ENCODE measurements at places on chromosomes 1 and 21. TPM values are rescaled to one million over a fixed set of nuclear protein-coding genes. Genes with fewer than 3 reads are reported as not detected.

GRCh38 chr1:157384258-157384657 is 168.1 kb downstream of the FCRL5 start:
- H3K27me3 ChIP-seq = no peaks in the 10 kb centered on the region
- no peaks in the 10 kb centered on the region for H3K36me3 ChIP-seq
- no peak overlapping the region for H3K4me3 ChIP-seq

The SUSD4 gene
- 0.32 TPM for total RNA-seq

DNA sequence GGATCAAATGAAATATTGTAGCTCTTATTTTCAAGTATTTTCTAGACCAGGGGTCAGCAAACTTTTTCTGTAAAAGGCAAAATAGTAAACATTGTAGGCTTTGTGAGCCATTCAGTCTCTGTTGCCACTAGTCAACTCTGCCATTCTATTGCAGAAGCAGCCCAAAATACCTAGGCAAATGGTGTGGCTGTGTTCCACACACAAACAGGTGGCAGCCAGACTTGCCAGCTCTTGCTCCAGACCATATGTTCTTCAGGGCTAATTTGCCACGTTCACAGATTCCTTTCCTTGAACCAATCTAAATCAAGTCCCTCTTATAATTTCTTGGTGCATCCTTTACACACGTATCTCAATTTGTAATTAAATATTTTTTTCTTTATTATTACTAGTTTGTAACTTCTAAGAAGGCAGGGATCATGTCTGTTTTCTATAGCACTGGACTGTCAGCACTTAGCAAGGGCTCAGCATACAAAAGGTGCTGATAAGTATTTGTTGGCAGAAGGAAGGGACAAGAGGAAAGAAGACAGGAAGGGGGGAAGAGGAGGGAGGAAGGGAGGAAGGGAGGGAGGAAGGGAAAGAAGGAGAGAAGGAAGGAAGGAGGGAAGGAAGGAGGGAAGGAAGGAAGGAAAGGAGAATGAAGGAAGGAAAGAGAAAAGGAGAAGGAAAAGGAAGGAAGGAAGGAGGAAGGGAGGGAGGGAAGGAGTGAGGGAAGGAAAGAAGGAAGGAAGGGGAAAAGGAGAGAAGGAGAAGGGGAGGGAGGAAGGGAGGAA is 106.5 kb upstream of the EDEM3 start:
- no peaks in the 10 kb centered on the region for H3K4me1 ChIP-seq
- no peaks in the 10 kb centered on the region for H3K36me3 ChIP-seq
- peak; percentile 37 for DNase-seq

The DCDC2B gene
- total RNA-seq = not detected

GRCh38 chr1:51644020-51644419 is 27.1 kb downstream of the OSBPL9 start:
- H3K4me1 ChIP-seq = peaks cover 14% of the 10 kb centered on the region
- no peaks in the 10 kb centered on the region for H3K27me3 ChIP-seq
- peak overlapping the region; percentile 75 for H3K27ac ChIP-seq
- no peaks in the 10 kb centered on the region for H3K36me3 ChIP-seq

- no peak overlapping the region for H3K4me3 ChIP-seq
- H3K27me3 ChIP-seq = no peaks in the 10 kb centered on the region
- H3K36me3 ChIP-seq = no peaks in the 10 kb centered on the region
- DNase-seq = no peak
- no peaks in the 10 kb centered on the region for H3K4me1 ChIP-seq
Measured at GRCh38 chr1:12798911-12799310, 7.7 kb downstream of the PRAMEF1 start.

GRCh38 chr1:39729030-39729429 is 9.7 kb upstream of the PPIE start:
- no peaks in the 10 kb centered on the region for H3K36me3 ChIP-seq
- no peaks in the 10 kb centered on the region for H3K4me1 ChIP-seq
- H3K27me3 ChIP-seq = peaks cover 97% of the 10 kb centered on the region
- no peak for DNase-seq
- H3K4me3 ChIP-seq = no peak overlapping the region
- no peak overlapping the region for H3K27ac ChIP-seq

- no peak for DNase-seq
- no peak overlapping the region for H3K27ac ChIP-seq
- no peaks in the 10 kb centered on the region for H3K4me1 ChIP-seq
- no peaks in the 10 kb centered on the region for H3K36me3 ChIP-seq
- H3K4me3 ChIP-seq = no peak overlapping the region
- no peaks in the 10 kb centered on the region for H3K27me3 ChIP-seq
Measured at GRCh38 chr1:217876896-217877295, 245.8 kb downstream of the SPATA17 start.

GRCh38 chr1:193927550-193927949 is 741.1 kb upstream of the B3GALT2 start:
- H3K27ac ChIP-seq = no peak overlapping the region
- no peak overlapping the region for H3K4me3 ChIP-seq
- no peaks in the 10 kb centered on the region for H3K4me1 ChIP-seq
- H3K27me3 ChIP-seq = no peaks in the 10 kb centered on the region
- DNase-seq = no peak

- no peaks in the 10 kb centered on the region for H3K36me3 ChIP-seq
- no peak overlapping the region for H3K4me3 ChIP-seq
- no peaks in the 10 kb centered on the region for H3K27me3 ChIP-seq
- DNase-seq = no peak
Measured at GRCh38 chr21:34974162-34974981, 74.7 kb downstream of the RUNX1 start.

DNA sequence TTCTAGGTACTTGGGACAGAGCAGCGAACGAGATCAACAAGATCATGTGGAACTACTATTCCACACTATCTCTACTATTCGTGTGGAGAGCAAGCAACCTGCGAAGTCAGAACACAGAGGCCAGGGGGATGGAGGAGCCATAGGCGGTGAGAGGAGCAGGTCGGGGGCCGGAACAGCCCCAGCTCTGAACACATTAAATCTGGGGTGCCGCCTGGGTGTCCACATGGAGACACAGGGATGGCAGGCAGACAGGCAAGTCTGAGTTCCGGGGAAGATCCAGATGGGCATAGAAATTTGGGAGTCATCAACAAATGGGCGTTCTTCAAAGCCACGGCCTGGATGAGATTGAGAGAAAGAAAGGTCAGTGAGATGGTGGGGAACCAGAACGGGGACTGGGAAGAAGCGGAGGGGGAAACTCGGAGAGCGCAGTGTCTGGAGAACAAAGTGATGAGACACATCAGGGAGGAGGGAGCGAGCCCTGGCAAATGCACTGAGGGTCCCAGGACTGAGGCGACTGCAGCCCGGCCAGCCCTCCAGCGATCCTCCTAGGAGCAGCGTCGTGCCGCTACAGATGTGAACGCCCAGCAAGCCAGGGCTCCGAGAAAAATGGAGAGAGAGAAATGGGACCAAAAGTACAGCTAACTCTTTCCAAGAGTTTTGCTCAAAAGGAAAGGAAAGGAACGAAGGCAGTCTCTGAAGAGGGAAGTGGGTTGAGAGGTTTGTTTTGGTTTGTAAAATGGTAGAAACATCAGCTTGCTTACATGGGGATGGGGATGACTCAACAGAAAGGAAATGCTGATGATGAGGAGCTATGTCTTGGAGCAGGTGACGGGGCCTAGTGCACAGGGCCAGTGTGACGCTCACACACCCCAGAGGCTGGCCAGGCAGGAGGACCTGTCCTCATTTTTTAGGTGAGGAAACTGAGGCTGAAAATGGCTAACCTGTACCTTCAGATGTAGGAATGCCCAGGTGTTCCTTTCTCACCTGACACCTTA is 84.5 kb downstream of the GLIS1 start:
- H3K36me3 ChIP-seq = no peaks in the 10 kb centered on the region
- H3K27ac ChIP-seq = no peak overlapping the region
- no peak overlapping the region for H3K4me3 ChIP-seq
- DNase-seq = no peak
- H3K4me1 ChIP-seq = no peaks in the 10 kb centered on the region

- DNase-seq = no peak
- H3K27me3 ChIP-seq = no peaks in the 10 kb centered on the region
- no peak overlapping the region for H3K27ac ChIP-seq
- H3K4me3 ChIP-seq = no peak overlapping the region
- no peaks in the 10 kb centered on the region for H3K36me3 ChIP-seq
Measured at GRCh38 chr1:241034203-241034936, 322.6 kb downstream of the RGS7 start.

- H3K27me3 ChIP-seq = no peaks in the 10 kb centered on the region
- peak overlapping the region; percentile 79 for H3K4me3 ChIP-seq
- DNase-seq = no peak
- peaks cover 10% of the 10 kb centered on the region for H3K4me1 ChIP-seq
- H3K36me3 ChIP-seq = no peaks in the 10 kb centered on the region
- peak overlapping the region; percentile 88 for H3K27ac ChIP-seq
Measured at GRCh38 chr21:39381009-39381408, 32.1 kb upstream of the HMGN1 start.

DNA sequence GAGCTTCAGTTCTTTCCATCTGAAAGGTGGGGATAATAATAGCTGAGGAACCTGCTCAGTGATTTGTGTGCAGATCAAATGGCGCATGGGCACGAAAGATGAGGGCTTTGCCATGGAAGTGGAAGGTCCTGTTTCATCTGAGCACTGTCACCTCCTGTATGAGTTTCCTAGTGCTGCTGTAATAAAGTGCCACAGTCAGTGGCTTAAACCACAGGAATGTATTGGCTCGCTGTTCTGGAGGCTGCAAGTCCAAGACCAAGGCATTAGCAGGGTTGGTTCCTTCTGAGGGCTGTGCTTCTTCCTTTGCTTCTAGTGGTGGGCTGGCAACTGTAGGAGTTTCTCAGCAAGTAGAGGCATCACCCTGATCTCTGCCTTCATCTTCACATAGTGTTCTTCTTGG is 51.1 kb upstream of the RBM15 start:
- peaks cover 8% of the 10 kb centered on the region for H3K4me1 ChIP-seq
- H3K4me3 ChIP-seq = no peak overlapping the region
- H3K27ac ChIP-seq = no peak overlapping the region
- H3K27me3 ChIP-seq = no peaks in the 10 kb centered on the region
- no peaks in the 10 kb centered on the region for H3K36me3 ChIP-seq

DNA sequence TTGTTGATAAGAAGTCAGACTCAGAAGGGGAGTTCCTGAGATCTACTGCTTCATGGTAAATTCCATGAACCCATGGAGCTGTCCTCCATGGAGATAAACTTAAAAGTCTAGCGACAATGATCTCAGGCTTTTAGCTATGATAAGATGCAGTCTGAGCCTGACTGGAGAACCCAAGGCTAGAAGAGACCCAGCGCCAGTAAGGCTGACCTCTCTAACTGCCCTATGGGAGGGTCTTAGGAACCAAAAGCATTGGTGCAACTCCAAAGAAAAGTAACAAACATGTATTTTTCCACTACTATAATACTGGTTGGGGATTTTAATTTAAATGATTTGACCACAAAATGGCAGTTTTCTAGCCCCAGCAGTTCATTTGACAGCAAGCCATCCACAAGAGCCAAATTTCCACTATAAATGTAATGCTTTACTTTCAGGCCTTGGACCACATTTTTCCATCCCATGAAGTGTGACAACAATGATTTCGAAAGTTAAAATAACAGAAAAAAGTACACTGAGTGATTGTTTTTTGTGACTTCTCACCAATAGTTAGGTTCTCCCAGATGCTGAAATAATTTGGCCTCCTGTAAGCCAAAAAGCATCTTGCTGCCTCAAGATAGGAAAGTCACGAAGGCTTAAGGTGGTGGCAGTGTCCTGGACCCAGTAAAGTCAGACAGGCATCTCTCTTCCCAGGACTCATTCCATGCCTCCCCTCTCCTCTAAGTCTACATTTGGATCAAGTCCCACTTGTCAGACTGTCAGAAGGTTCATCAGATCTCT is 43.1 kb upstream of the EXOSC10 start:
- no peaks in the 10 kb centered on the region for H3K4me1 ChIP-seq
- no peaks in the 10 kb centered on the region for H3K36me3 ChIP-seq
- no peak overlapping the region for H3K4me3 ChIP-seq
- no peak overlapping the region for H3K27ac ChIP-seq
- DNase-seq = no peak
- H3K27me3 ChIP-seq = no peaks in the 10 kb centered on the region

DNA sequence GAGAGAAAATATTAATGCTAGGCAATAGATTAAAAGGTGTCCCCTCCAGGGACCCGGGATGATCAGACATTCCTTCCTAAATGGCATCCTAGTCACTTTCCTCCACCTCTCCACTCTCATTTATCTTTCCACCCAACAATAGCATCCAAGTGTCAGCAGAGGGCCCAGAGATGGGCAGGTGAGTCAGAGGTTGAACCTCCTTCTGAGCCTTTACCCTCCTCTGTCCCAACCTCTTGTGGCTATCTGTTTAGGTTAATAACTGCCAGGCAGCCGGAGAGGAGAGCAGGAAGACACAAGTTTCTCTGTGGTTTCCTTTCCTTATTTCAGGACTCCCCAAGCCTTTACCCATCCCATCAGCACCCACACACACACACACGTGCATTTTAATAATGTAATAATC is 4.1 kb downstream of the GJA5 start:
- no peak overlapping the region for H3K27ac ChIP-seq
- H3K4me3 ChIP-seq = no peak overlapping the region
- no peak for DNase-seq
- H3K36me3 ChIP-seq = no peaks in the 10 kb centered on the region

The KRTAP19-1 gene
- not detected for total RNA-seq

The NTMT2 gene
- not detected for total RNA-seq

GRCh38 chr21:38930066-38930465 is 124.3 kb downstream of the ETS2 start:
- H3K36me3 ChIP-seq = no peaks in the 10 kb centered on the region
- DNase-seq = no peak
- H3K27me3 ChIP-seq = no peaks in the 10 kb centered on the region
- no peak overlapping the region for H3K4me3 ChIP-seq

GRCh38 chr1:214312530-214313051 is 31.6 kb downstream of the SMYD2 start:
- no peaks in the 10 kb centered on the region for H3K36me3 ChIP-seq
- H3K4me1 ChIP-seq = no peaks in the 10 kb centered on the region
- no peak overlapping the region for H3K4me3 ChIP-seq
- DNase-seq = no peak
- H3K27me3 ChIP-seq = no peaks in the 10 kb centered on the region

DNA sequence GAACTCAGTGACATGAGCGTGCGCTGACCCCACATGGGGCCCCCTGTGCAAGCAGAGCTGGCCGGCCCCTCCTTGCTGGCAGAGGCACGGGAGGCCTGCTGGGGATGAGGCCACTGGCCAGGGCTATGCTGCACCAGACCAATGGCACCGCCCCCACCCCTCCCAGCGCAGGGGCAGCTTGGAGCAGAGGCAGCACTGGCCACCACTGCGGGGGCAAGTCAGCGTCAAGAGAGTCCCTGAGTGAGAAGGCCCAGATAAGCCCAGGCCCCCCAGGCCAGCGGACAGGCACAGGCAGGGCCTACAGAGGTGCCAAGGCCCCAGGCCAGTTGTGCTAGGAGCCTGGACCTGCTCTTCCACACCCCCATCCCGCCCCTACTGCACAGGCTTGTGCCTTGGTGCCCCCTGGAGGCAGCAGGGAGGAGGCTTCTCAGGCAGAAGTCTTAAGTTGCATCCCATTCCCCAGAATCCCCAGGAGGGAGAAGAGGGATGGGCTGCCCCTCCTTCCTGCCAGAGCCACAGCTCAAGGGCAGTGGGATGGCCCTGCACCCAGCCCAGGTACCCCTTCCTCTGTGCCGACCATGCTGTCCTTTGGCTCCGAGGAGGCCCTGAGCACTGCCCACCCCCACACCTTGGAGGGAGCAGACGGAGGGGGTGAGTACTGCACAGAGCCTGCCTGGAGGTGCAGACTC is 35.8 kb downstream of the EPHX1 start:
- peak overlapping the region; percentile 38 for H3K27ac ChIP-seq
- DNase-seq = peak; percentile 74
- no peaks in the 10 kb centered on the region for H3K27me3 ChIP-seq
- no peak overlapping the region for H3K4me3 ChIP-seq
- peaks cover 17% of the 10 kb centered on the region for H3K4me1 ChIP-seq
